ENCODE measurements at places on chromosomes 3 and 15.
A peak's percentile ranks its signal among the peaks of the same experiment; 100 is the strongest.

DNA sequence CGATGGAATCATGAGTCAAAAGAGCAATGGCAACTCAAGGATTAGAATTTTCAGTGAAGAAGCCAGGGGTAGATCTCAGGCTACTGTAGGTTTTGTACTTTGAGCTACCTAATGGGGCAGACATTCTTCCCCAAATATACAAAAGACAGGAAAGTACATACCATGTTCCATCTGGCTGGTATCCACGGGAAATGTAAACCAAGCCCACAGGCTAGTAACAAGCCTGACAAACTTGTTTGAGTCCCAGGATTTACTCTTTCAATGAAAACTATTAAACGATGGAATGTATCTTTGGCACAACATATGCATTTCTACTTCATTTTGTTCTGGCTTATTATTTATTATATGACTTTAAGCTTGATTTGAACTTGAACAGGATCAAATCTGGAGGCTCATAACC, 44.2 kb upstream of the GOLIM4 start:
- no peak for DNase-seq

GRCh38 chr3:128287216-128287615, 133.9 kb downstream of the EEFSEC start:
- no peak for DNase-seq

DNA sequence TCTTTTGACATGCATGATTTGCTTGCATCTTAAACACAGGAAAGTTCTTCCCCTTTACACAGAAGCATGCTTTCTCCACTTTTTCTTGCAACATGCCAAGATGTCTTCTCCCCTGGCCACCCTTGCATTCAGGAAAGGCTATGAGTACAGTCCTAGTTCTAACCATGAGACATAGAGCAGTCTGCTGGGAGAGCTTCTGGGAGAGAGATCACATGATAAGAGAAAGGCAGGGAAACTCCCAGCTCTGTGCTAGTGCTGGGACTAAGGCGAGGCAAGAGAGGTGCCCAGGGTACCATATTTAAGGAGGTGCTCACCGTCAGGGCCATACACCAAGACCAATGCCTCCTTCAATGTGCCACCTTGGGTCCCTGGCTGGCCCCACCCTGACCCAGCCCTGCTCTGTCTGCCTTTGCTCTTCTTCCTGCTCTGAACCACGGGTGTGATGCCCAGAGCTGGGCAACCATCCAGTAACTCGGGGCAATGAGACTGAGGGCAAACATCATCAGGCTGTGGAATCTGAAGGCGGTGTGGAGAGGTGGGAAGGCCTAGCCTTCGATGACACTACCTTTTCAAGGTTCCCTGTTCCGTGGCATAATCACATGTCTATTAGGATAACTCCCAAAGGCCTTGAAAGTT, 77.4 kb upstream of the PRR20G start:
- DNase-seq = no peak

GRCh38 chr15:92612891-92613290, 42.7 kb downstream of the FAM174B start:
- no peak for DNase-seq

- no peak for DNase-seq
Observed at GRCh38 chr15:29283381-29283780, 13.8 kb upstream of the NSMCE3 start.

GRCh38 chr3:1623896-1624295, 474.8 kb upstream of the CNTN4 start:
- DNase-seq = no peak

- peak; percentile 23 for DNase-seq
Observed at GRCh38 chr3:71247221-71247957, 336.1 kb downstream of the FOXP1 start.

DNA sequence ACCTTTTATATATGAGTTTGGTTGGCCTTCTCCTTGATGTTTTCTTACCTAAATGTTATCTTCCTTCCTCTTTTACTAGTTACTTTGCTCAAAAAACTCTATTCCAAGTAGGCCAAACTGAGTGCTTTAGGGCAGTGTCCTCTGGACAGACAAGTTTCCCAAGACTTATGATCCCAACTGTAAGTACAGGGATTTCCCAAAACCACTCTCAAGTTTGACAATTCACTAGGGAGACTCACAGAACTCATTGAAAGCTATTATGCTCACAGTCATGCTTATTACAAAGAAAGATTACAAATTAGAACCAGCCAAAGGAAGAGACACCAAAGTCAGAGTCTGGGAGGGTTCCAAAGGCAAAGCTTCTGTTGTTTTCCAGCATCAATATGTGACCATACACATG, 534.2 kb upstream of the ALCAM start:
- no peak for DNase-seq

DNA sequence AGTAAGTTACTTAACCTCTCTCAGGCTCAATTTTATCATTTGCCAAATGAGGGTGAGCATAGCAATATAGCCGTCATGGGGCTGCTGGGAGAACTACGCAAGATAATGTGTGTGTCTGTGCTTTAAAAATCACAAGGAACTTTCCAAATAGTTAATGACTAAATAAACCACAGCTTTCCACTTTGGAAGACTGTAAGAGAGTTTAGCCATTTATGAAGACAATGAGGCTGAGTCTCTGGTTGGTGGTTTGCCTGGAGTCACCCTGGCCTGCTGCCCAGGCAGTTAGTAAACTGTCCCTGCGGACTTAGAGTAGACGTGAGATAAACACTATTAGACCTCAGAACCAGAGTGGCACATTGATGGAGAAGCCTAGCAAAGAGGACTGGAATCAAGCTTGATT, 357.7 kb downstream of the CLSTN2 start:
- DNase-seq = no peak

DNA sequence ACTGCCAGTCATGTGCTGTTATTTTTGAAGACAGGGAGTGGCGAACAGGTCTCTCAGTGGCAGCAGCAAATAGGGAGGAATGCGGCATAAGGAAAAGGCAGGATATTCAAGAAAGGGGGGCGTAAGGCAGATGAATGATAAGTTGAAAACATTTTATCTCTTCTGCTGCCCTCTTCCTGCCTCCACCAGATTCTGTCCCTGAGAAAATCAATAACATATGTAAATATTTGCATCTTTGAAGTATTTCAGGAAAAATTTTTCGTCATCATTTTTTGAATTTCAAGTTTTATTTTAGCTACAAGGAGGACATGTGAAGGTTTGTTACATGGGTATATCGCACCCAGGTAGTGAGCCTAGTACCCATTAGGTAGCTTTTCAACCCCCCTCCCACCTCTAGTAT, 616.7 kb downstream of the MCTP2 start:
- DNase-seq = no peak

DNA sequence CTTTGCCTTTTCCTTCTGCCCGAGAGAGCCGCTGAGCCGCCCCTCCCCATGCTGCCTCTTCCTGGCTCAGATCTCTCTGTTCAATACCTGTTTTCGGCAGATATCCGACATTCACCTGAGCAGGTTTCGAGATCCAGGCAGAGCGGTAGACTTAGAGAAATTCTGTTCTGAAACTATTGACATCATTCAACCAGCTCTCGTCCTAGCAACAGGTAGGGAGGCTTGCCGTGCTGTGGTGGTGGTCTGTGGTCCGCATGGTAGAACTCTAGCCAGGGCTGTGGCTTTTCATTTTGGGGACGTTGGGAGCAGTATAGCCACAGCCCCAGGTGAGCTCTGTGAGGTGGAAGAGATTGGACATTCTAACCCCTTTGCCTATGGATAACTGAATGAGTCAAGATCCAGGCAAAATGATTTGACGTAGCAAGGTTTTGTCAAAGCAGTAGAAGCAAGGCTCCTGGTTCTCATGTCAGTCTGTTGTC, 810 bp downstream of the TMEM62 start:
- DNase-seq = peak; percentile 7

- DNase-seq = peak; percentile 28
Observed at GRCh38 chr3:152183473-152183872, 85.3 kb upstream of the MBNL1 start.

DNA sequence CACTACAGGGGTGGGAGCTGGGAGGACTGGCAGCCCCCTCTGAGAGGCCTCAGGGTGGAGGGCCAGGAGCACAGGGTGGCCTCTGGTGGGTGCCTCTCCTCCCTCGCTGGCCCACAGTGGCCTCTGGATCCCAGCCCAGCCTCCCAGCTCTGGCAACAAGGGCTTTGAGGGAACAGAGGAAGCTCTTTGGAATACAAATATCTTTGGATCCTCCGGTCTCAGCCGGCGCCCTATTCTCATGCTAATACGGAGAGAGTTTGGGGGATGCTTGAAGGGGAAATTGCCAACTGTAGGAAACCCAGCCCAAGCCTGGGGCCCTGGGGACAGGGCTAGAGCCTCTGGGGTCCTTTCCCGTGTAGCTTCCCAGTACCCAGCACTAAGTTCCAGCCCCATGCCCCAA, 33.4 kb upstream of the INSYN1 start:
- no peak for DNase-seq

DNA sequence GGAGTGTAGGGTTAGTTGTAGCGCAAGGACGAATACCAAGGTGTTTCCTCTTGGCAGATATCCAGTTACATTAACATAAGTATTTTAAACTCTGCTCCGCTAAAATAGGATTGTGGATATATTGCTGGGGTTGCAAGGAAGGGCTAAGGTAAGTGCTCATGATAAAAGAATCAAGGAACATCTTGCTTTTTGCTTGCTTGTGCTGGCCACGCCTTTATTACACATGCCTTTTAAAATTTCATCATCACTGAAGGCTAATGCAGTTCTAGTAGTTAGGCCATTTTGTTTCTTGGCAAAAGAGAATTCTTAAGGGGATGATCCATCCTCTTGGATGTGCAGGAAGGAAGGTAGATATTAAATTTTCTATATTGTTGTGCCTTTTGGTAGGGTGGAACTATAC, 415.6 kb upstream of the TPM1 start:
- DNase-seq = no peak

GRCh38 chr15:60417112-60417511, 19.3 kb upstream of the ANXA2 start:
- no peak for DNase-seq

DNA sequence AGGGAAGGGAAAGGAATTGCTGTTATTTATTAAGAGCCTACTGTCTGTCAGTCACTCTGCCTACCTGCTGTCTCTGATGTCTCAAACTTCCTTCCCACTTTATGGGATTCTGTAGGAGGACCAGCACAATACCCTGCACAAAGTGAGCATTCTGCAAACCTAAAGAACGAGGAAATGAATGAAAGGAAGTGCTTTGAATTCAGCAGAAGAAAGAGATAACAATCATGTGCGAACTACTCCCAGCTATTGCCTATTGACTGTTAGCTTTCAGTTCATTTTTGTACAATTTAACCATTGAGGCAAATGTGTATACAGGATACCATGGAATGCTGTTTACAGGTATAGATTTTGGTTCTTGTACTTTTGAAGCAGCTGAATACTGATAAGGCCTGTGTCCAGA, 66.8 kb downstream of the CMSS1 start:
- DNase-seq = no peak

DNA sequence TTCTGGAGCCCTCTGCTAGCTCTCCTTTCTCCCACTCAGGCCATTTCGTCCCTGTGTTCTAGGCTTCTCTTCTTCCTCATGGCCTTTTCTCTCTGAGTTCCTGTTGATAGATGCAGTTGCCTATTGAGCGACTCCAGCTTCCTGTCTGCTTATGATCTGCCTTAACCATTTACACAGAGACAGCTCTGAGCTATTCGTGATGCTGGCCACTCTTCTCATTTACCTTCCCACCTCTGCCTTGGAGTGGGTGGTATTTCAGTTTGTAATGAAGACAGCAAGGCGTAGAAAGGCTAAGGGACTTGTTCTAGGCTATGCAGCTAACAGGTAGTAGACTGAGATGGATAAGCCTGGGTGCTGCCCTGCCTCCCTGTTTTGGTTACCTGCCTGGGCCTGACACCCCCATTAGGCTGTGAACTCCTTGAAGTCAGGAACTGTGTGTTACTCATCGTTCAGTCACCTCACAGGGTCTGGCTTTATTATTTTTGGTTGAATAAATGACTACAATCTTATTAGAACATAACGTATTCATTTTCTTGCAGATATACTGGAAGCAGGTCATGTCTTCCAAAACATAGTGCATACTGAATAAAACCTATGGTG, 12.6 kb upstream of the ZBTB47 start:
- no peak for DNase-seq

GRCh38 chr15:64740311-64741170, 34.8 kb downstream of the RBPMS2 start:
- no peak for DNase-seq

GRCh38 chr15:76107169-76107568, 47.4 kb downstream of the TMEM266 start:
- DNase-seq = no peak

- no peak for DNase-seq
Observed at GRCh38 chr3:180017846-180018245, 18.9 kb downstream of the PEX5L start.

DNA sequence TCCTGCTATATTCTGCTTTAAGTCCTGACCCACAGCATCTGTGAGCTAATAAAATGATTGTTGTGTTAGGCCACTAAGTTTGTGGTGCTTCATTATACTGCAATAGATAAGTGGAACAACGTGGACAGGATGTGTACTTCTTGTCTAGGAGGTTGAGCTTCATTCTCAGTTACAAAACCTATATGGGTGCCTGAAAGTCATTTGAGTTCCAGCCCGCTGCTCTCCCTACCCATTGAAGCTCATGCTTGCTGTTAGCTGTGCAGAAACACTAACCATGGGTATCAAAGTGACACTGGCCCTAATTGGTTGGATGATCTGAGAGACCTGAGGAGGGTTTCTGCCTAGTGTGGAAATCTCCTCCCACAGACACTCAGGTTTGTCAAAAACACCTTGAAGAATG, 357.2 kb downstream of the PDCD6IP start:
- DNase-seq = no peak

GRCh38 chr3:82308755-82309154, 547.3 kb upstream of the GBE1 start:
- no peak for DNase-seq

DNA sequence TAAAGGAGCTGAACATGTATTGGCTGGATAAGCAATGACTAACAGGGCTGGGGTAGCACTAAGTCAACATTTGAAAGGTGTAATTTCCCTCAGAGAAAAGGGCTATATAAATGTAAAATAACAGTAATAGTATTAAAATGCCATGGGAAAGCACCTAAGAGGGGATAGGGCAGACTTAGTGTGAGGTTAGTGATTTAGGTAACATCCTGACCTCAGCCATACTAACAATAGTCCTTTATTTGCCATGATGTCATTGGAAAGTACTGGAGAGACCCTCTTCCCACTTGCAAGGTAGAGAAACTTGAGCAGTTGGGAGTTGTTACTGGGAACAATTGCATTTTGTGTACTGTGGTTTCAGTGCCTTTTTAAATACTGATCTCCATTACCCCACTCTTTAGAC, 103.4 kb downstream of the LSAMP start:
- no peak for DNase-seq

- peak; percentile 17 for DNase-seq
Observed at GRCh38 chr15:64503197-64503596, 42.8 kb downstream of the ZNF609 start.

- no peak for DNase-seq
Observed at GRCh38 chr15:70447928-70448698, 315.2 kb downstream of the UACA start.

- no peak for DNase-seq
Observed at GRCh38 chr3:187044867-187045552, 94.3 kb downstream of the RPL39L start.

DNA sequence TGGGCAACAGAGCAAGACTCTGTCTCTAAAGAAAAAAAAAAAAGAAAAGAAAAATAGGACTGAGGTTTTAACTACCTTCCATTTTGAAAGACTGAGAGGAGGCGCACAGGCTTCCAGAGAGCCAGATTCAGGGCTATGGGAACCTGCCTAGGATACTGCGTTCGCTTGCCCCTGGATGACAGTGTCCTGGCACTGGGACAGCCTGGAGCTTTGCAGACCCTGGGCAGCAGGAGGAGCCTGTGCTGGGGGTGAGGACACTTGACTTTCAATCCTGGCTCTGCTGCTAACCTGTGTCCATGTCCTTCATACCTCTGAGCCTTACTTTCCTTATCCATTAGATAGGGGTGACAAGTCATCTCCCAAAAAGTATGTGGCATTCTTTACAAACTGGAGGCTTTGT, 31.2 kb downstream of the CD276 start:
- no peak for DNase-seq

Data from nephron progenitor cell (in vitro differentiated cells).